ENCODE measurements at places on chromosomes 6 and 20.

- no peak for DNase-seq
Observed at GRCh38 chr6:15715851-15716250, 53.0 kb upstream of the DTNBP1 start.

DNA sequence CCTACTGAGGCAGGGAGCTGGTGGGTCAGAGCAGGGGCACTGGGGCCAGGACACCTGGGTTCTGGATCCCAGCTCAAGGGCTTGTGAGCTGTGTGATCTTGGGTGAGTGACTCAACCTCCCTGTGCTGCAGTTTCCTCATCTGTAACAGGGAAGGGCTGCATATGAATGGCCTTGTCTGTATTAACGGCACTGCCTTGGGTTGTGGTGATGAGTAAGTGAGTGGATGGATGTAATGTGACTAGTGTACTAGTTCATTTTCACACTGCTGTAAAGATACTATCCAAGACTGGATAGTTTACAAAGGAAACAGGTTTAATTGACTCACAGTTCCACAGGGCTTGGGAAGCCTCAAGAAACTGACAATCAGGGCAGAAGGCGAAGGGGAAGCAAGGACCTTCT lies 233.5 kb downstream of the TAF4 start:
- DNase-seq, result no peak

DNA sequence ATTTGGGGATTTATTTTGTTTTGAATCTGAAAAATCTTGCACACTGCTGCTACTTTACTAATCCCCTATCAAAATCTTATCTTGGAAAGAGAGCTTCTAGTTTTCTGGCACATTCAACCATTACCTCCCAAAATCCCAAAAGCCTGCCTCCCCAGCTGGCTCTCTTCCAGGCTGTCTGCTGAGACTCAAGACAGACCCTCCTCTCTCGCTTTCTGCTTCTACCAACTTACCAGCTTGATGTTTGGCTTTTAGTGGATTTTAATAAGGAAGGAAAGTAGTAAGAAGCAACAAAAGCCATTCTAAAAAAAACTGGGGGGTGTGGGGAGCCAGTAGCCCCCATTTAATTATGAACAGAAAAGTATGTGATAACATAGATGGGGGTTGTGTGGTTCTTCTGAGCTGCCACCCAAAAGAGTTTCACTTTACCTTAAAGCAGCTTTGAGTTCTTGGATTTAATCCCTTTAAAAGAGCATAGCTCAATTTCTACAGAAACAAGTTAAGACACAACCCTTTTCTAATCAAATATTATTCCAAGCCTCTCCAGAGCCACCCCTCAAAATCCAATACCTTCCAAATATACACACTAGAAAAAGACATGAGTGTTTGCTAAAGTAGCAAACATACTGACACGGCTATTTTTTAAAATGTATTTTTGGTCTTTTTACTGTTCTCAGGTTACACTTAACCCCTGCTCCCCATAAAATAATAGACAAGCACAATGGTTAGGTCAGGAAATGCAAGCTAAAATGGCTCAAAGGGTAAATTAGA lies 71.7 kb downstream of the ATP9A start:
- no peak for DNase-seq

GRCh38 chr20:54560357-54560756 lies 85.0 kb downstream of the DOK5 start:
- no peak for DNase-seq

DNA sequence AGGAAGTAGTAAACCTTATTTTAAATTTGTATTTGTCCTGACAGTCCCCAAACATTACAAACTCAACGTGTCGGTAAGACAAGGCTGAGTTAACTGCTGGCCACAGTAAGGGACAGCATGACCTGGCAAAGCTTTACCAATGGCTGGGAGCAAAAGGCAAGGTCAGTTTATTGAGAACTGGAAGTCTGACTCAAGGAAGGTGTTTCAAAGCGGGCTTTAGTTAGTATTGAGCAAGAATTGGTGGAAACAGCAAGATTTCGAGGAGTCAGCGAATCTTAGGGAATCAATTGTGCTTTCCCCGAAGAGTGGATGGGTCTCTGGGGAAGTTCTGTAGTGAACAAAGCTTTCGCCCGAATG lies 885 bp upstream of the GZF1 start:
- DNase-seq, result peak; percentile 8

GRCh38 chr6:94377835-94378234 lies 958.5 kb upstream of the EPHA7 start:
- DNase-seq, result no peak

DNA sequence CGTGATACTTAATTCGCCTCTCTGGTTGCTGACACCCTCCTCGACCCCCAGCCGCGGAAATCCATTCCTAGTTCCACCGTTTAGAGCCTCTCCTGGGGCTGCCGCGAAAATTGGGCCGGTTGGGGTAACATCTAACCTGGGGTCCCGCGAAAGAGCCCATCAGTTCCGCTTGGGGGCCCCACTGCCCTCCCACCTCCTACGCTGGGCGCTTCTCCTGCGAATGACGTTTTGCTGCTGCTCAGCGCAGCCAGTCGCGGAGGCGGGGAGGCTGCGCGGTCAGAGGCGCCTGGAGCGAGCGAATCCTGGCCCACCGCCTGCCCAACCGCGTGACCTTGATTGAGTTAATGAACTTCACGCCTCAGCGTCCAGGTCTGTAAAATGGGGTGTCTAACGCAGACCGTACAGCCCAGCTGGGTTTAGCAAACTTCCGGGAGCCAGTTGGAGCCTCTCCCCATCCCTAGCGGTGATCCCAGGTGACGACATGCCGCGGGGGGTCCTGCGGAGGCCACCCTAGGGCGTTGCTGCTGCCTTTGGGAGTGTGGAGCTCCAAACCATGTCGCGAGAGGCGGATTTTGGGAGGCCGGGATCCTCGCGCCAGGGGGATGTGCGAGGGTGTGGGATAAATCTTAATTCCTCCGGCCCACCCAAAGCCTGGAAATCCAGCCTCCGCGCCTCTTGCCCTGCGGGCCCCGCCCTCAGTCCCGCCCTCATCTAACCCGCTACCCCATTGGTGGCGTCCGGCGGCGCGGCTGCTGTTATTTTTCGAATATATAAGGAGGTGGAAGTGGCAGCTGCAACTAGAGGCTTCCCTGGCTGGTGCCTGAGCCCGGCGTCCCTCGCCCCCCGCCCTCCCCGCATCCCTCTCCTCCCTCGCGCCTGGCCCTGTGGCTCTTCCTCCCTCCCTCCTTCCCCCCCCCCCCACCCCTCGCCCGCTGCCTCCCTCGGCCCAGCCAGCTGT lies at the start of gene CDC25B:
Gene CDC25B, plus strand, starts transcription at position 800 of the 958 bp plus-strand sequence. CDS start 222 bp downstream, outside the sequence.
- peak; percentile 58 for DNase-seq

- DNase-seq, result no peak
Observed at GRCh38 chr20:50471231-50471630, 39.0 kb upstream of the PTPN1 start.

DNA sequence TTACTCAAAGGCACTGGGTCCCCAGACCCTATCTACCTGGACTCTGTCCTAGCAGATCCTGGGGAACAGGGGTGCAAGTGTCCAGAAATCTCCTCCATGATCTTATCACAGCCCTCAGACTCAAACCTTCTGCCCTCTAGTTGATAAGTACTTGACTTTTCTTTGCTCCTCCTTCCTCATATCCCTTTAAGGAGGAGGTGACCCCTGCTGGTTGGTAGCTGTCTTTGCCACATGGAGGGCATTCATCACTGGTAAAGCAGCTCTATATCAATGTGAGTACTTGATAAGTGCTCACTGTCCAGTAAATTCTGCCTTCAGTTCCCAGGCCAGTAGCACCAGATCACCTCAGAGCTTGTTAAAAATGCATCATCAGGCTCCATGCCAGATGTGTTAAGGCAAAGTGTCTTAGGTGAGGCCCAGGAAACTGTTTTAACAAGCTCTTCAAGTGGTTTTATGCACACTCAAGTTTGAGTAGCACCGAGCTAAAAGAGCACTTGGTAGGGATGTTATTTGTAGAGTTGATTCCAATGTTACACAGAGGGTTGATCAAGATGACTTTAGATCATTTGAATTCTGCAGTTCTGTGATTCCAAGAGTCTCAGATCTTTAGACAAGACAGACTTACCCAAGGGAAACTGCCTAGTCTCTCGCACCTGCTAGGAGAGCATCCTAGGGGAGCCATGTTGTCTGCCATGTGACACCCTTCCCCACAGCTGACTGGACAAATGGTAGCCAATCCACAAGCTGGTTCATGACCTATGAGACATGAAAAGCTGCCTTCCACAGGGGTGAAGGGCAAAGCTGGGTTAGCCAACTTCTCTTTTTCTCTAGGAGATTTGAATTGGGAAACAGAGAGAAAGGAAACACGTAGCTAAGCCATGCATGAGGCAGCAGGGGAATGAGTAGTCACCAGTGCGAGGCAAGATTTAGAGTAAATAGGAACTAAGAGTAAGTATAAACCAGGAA lies 18.6 kb downstream of the TREML2 start:
- DNase-seq, result no peak

DNA sequence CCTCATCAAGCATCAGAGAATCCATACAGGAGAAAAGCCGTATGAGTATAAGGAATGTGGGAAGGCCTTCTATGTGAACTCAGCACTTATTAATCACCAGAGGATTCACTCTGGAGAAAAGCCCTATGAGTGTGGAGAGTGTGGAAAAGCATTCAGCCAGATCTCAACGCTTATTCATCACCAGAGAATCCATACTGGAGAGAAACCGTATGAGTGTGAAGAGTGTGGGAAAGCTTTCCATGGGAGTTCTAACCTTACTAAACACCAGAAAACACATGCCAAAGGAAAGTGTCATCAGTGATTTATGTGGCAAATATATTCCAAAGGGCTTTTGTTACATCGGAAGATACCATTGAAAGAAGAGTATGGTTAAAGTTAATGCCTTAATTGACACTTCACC lies 25.4 kb downstream of the ZKSCAN8 start:
- no peak for DNase-seq

GRCh38 chr6:26351544-26351953 lies 13.4 kb upstream of the BTN3A2 start:
- no peak for DNase-seq

DNA sequence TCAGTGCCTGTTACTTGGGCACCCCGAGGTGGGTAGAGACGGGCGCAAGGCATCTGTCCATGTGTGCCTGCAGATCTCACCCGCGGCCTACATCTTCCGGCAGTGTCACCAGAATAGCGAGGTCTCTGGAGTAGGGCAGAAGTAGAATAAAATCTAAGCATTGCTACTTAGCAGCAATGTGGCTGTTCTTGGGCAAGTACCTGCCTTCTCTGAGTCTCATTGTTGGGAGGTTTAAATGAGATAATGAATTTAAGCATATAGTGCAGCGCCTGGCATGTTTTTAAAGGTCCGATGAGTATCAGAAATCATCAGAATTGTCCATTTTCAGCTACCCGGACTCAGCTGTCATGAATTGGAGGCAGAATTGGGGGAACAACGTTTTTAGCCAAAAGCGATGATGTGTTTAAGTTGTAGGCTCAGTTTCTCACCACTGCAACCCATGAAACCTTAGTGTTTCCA lies 800 bp downstream of the ABCC10 start:
- DNase-seq, result no peak

GRCh38 chr6:29792123-29793035 lies 35.2 kb upstream of the HLA-G start:
- no peak for DNase-seq

- no peak for DNase-seq
Observed at GRCh38 chr20:41142919-41143318, 5.6 kb downstream of the PLCG1 start.

DNA sequence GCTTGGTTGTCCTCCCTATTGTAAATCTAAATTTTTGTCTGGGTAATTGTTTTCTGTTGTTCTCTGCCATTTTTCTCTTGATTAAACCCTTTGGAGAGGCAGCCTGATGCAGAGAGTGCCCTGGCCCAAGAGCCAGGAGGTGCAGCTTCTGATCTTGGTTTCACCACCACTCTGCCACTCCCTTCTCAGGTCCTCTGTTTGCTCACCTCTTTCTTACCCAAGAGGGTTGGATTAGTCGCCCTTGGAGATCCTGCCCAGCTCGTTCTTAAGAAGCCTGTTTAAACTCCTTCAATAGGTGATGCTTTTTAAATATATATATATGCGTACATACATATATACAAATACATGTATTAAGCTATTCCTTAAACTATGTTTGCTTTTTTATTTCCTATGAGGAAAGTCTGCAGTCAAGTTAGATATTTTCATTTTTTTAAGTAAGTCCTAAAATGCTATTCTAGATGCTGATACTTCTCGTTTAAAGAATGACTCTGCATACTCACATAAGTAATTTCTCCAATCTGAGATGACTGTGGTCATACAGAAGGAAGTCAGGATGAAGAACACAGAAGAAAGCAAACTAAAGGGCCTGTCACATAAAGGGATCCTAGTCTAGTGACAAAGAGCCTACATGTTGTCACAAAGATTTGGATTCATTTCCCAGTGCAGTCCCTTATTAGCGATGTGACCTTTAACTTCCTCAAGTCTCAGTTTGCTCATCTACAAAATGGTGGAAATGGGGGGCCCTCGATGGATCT lies 19.9 kb downstream of the TPD52L1 start:
- DNase-seq, result no peak

- DNase-seq, result no peak
Observed at GRCh38 chr6:16168121-16168520, 39.2 kb downstream of the MYLIP start.

GRCh38 chr6:96522465-96523009 lies 931 bp downstream of the UFL1 start:
- no peak for DNase-seq

- DNase-seq, result peak; percentile 60
Observed at GRCh38 chr20:62906209-62906608, 20.1 kb downstream of the DIDO1 start.

DNA sequence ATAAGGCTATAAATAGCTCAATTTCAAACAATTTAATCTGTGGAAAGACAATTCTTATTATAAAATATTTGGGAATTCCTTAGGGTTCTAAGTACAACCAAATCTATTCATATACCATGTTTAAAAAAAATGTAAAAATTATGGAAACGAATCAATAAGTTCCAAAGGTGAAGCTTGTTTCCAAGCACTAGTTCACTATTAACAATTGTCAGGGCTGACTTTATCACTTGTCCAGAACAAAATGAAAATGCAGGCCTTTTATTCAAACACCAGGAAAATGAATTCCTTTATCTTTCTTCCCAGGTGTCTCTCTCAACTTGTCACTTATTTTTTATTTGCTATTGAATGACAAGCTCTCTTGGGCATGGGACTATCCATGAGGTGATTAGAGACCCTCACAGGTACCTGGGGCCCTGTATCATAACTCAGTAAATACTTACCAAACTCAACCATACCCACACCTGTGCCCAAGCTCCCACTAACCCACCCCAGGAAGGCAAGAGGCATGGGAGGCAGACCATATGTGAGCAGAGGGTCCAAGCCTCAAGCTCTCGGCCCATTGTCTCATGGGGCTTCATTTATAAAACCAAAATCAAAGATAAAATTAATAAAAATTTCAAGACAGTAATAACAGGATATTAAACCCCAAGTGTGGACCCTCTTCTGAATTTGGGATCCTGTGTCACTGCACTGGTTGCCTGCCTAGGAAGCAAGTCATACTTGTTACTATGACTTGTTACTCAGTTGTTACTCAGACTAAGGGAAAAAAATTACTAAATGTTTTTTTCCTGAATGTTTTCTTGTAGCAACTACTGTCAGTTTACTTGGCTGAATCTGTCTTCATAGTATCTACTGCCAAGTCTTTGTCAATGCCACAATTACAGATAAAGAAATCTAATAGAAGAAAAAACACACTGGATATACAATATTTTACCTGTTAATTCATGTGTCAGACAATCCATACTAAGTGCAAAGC lies 54.7 kb downstream of the PTPRK start:
- DNase-seq, result no peak

GRCh38 chr6:159513914-159514313 lies 179.1 kb downstream of the SOD2 start:
- no peak for DNase-seq

GRCh38 chr20:34302312-34302722 lies 838 bp downstream of the AHCY start:
- DNase-seq, result no peak

All from cerebellar nuclear complex (tissue), 1 donor.